ENCODE measurements at places on chromosomes 11 and 22.

- no peak for DNase-seq
These were observed 11.9 kb downstream of the L3MBTL2 start for GRCh38 chr22:41216984-41217383.

DNA sequence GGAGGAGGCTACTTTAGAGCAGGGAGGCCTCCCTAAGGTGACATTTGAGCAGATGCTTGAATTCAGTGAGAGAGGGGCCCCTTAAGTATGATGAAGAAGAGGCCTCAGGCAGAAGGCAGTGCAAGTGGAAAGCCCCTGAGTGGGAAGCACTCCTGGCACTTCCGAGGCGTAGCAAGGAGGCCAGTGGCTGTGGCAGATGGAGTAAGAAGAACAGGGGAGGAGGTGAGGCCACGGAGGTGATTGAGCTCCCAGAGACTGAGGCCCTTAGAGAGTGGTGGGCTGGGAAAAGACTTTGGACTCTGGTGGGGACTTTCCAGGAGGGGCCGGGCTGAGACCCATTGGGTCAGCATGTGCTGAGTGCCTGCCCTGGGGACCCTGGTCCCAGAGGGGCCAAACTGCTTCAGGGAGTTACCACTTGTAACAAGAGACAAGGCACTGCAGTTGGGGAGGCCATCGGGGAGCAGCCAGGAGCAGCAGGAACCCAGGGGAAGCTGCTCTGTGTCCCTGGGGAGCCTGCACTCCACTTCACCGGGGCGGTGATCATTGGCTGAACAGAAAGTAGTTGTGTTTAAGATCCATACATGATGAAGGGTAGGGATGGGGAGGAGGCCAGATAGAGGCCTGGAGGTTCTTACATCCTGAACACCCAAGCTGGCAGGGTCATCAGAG is 2.5 kb upstream of the CENPM start:
- DNase-seq = no peak

GRCh38 chr22:50315289-50316113 is 8.1 kb upstream of the PLXNB2 start:
- no peak for DNase-seq

DNA sequence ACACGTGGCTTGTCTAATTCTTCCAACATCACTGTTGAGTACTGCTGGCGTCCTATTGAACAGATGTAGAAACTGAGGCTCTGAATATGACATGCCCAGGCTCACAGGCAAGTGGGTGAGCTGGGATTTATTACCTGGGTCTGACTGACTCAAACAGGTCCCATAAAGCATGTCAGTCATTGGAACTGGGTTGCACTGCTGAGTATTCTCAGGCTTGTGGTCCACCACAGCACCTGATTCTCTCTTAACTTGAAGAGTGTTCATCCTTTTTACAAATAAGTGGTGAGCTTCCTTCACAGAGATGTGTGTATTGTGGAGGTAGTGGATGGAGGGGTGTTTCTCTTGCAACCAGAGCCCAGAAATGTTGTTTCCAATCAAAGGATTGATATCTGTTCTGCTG is 44.5 kb downstream of the SC5D start:
- DNase-seq = no peak

DNA sequence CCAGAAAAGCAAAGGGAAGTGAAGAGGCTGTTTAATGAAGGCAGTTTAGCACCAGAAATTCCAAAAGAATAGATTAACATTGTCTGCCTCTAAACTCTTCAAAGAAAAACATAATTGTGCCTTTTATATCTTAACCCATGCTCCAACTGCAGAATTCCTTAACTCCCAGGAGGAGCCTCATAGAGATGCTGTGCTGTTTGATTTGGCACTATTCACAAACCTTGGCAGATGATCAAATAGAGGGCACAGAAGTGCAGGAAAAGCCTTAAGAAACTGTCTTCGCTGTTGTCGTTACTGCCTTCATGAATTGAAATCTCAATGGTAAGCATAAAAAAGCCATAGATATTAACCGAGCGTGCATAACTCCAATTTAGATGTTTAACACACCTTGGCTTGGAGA is 124.1 kb upstream of the MPPED2 start:
- DNase-seq = no peak

- no peak for DNase-seq
These were observed 4.5 kb upstream of the KCNE3 start for GRCh38 chr11:74471668-74472429.

DNA sequence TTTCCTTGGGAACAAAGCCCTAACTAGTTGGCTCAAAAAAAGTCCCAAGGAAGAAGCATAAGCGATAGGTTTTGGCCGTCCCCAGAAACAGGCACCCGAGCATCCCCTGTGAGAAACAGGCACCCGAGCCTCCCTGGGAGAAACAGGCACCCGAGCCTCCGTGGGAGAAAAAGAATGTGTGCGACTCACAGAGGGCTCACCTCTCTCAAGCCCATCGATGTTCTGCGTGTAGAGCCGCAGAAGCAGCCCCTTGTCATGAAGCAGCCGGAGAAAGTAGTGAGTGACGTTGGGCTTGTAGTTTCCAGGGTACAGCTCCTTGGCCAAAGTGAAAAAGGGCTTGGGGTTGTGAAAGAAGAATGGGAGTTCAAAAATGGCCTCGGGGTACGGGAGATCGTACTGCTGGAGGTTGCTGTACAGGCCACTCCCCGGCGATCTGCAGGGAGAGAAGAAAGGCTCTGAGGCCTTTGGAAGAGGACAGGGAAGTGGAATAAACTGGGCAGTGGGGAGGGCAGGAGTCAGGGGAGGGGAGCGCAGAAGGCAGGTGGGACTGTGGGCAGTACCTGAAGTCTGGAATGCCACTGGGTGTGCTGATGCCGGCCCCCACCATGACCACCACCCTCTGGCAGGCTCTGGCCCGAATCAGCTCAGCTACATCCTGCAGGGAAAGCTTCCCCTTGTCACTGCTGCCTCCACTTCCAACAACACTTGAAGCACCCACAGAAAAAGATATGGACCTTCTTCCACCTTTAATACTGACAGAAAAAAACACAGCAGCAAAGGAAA is 3.2 kb downstream of the SIRT3 start:
- no peak for DNase-seq

Measured in GM12864 (cell line).